HT-29 (cell line): ENCODE measurements at places on chromosomes 5 and 9. TPM values are rescaled to one million over a fixed set of nuclear protein-coding genes. Genes with fewer than 3 reads are reported as not detected.

RNF38 gene
- 3.8 and 3.9 TPM in 2 replicates for total RNA-seq

SH3RF2 gene
- total RNA-seq: 13.9 and 15.9 TPM in 2 replicates

PTPA gene
- total RNA-seq: 206 and 210 TPM in 2 replicates

ENC1 gene
- total RNA-seq: 397 and 427 TPM in 2 replicates

RFK gene
- 23.6 and 27.3 TPM in 2 replicates for total RNA-seq

C6 gene
- not detected in 2 replicates for total RNA-seq

ORM1 gene
- total RNA-seq: not detected in 2 replicates

IL17B gene
- total RNA-seq: not detected in 2 replicates

MAMDC4 gene
- 14.9 and 29.8 TPM in 2 replicates for total RNA-seq

SOX30 gene
- total RNA-seq: 0.15 and 0.37 TPM in 2 replicates

SYK gene
- 24.2 and 34.7 TPM in 2 replicates for total RNA-seq

SLCO6A1 gene
- not detected in 2 replicates for total RNA-seq

SPINK7 gene
- total RNA-seq: not detected in 2 replicates

CAPSL gene
- not detected in 2 replicates for total RNA-seq

KIAA0825 gene
- 0.03 and 0.23 TPM in 2 replicates for total RNA-seq

CCDC192 gene
- not detected in 2 replicates for total RNA-seq

TPM2 gene
- 61.0 and 69.8 TPM in 2 replicates for total RNA-seq

ZNF366 gene
- total RNA-seq: not detected in 2 replicates

DELE1 gene
- total RNA-seq: 78.2 and 84.7 TPM in 2 replicates

ECM2 gene
- total RNA-seq: not detected in 2 replicates

TUSC1 gene
- total RNA-seq: 16.6 and 17.9 TPM in 2 replicates

PTAR1 gene
- 19.5 and 32.2 TPM in 2 replicates for total RNA-seq

POLR3G gene
- 3.7 and 4.0 TPM in 2 replicates for total RNA-seq

PARP8 gene
- total RNA-seq: 5.3 and 8.1 TPM in 2 replicates

PAEP gene
- not detected in 2 replicates for total RNA-seq

MAST4 gene
- total RNA-seq: 4.0 and 4.7 TPM in 2 replicates

CDKN2B gene
- total RNA-seq: 13.0 and 24.8 TPM in 2 replicates

MED22 gene
- 55.0 and 58.8 TPM in 2 replicates for total RNA-seq
